ENCODE measurements at places on chromosomes 16 and 17. TPM values are rescaled to one million over a fixed set of nuclear protein-coding genes. Genes with fewer than 3 reads are reported as not detected.

DNA sequence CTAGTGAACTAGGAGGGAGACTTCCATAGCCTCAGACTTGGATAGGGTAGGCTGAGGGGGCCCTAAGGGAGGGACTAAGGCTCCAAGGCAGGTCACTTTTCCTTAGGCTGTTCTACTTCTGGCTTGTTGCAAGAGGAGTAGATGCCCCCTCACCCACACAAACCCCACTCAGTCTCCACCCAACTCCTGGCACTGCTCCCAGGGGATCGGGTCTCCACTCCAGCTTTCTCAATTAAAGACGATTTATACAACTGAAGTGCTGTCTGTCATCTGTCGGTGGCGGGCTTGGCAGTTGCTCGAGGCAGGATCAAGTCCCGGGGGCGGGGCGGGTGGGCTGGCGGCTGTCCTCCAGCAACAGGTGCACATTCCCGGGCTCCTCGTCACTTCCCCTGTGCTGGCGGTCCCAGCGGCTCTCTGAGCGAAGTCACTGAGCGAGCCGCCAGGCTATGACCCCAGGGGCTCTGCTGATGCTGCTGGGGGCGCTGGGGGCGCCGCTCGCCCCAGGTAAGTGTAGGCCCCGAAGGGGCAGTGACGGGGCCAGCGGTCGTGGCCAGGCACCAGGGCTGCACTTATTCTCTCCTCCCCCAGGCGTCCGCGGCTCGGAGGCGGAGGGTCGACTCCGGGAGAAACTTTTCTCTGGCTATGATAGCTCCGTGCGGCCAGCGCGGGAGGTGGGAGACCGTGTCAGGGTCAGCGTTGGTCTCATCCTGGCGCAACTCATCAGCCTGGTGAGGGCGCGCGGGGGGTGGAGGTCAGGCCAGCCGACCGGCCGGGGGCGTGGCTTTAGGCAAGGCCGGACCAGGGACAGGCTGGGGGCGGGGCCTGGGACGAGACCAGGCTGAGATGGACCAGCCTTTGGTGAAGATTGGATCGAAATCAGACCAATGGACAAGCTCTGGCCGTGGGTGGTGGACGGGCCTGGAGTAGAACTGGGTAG, at the start of gene CHRNB1:
Gene CHRNB1 (plus strand): TSS at position 380 of the 937 bp plus-strand sequence. CDS start 67 bp downstream, at position 447.
- DNase-seq = no peak

- no peak for DNase-seq
Observed at GRCh38 chr17:2283302-2283701, 20.3 kb downstream of the SMG6 start.

DNA sequence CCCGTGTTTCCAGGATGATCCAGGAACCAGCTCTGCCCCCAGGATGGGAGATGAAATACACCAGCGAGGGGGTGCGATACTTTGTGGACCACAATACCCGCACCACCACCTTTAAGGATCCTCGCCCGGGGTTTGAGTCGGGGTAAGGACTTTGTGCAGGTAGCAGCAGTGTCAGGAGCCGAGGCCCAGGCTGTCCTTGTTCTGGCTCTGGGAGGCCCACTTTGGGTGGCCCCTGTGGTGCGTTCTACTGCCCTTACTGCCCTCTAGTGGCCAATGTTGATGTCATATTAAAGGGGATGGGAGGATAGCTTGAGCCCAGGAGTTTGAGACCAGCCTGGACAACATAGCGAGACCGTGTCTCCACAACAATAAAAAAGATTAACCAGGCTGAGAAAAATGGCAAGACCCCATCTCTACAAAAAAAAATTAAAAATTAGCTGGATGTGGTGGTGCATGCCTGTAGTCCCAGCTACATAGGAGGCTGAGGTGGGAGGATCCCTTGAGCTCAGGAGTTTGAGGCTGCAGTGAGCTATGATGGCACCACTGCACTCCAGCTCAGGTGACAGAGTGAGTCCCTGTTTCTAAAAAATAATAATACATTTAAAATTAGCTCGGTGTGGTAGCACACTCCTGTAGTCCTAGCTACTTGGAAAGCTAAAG, 20.9 kb upstream of the CLEC18A start:
- DNase-seq = peak; percentile 57

GRCh38 chr17:66025551-66025950, 166.4 kb downstream of the CEP112 start:
- no peak for DNase-seq

GRCh38 chr16:85751698-85752501, 1.0 kb upstream of the C16orf74 start:
- no peak for DNase-seq

- no peak for DNase-seq
Observed at GRCh38 chr17:34899643-34900291, 61.5 kb downstream of the CCT6B start.

GRCh38 chr17:61464843-61465180, 12.6 kb downstream of the TBX4 start:
- no peak for DNase-seq

DNA sequence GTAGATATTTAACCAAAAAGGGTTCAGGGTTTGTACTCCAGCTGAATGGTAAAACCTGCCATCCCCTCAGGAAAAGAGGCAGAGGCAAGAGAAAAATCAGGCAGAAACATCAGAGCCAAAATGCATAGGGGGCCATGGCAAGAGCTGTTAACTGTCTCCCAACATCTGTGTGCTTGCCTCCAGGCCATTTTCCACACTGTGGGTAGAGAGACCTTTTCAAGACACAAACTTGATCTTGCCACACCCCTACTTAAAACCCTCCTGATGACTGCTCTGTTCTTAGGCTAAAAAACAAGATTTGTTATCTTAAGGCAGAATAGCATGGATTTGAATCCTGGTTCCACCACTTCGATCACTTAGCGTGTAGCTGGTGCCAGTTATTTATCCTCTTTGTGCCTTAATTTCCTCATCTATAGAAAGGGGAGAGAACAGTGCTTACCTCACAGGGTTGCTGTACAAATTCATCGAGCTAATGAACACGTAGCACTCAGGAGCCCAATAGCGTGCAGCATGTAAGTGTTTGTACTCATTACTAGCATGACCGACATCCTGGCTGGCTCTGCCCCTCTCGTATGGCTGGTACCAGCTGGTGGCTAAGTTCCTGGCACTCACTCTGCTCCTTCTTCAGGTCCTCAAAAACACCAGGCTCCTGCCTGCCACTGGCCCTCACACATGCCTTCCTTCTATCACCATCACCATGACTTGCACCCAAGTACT, 25.8 kb downstream of the STAT3 start:
- DNase-seq = no peak

DNA sequence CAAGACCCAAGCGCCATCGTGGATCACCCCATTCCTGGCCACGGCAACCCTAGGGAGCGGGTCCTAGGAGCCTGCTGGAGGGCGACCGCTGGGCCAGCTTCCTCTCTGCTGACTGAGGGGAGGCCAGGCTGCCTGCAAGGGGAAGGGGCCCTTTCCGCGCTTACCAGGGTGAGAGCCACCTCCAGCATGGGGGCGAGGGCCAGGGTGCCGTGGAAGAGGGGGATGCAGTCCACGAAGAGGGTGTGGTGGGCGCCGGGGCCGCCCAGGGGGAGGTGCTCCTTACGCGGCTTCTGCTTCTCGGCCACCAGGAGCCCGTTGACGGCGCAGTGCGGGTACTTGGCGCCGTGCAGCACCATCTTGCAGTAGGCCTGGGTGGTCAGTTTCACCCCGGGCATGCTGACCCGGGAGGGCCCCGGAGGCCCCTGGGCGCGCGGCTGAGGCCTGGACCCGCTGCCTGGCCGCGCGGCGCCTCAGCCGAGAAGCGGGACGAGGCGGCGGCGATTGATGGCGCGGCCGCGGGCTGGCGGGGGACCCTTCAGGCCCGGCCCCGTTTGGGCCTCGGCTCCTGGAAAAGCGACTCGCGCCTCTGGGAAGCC, 345 bp downstream of the EMC8 start:
- DNase-seq = no peak

GRCh38 chr17:48215583-48216139, 108.1 kb downstream of the SNX11 start:
- peak; percentile 53 for DNase-seq

- no peak for DNase-seq
Observed at GRCh38 chr17:77449908-77450741, 309.4 kb downstream of the SEC14L1 start.

DNA sequence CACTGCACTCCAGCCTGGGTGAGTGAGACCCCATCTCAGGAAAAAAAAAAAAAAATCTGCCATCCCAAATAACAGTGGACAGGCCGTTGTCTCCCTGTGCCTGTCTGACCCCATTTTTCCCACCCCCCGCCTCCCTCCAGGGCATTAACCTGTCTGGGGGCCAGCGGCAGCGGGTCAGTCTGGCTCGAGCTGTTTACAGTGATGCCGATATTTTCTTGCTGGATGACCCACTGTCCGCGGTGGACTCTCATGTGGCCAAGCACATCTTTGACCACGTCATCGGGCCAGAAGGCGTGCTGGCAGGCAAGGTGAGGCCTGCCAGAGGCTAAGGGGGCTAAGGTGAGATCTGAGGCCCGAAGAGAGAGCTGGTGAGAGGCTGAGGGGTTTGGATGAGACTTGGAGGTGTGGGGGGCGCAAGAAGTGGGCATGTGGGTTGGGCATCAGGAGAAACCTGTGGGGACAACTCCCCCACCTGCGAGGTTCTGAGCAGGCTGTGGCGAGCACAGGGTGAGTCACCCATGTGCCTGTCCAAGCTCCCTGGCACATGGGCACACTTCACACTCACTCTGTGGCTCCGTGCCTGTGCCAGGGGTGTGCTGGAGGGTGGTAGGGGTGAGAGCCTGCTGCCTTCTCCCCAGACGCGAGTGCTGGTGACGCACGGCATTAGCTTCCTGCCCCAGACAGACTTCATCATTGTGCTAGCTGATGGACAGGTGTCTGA, 34.7 kb downstream of the ANKRD40 start:
- no peak for DNase-seq

GRCh38 chr17:9170853-9171252, 149.5 kb downstream of the NTN1 start:
- DNase-seq = no peak

GRCh38 chr16:26593700-26594099, 473.0 kb upstream of the C16orf82 start:
- DNase-seq = no peak

DNA sequence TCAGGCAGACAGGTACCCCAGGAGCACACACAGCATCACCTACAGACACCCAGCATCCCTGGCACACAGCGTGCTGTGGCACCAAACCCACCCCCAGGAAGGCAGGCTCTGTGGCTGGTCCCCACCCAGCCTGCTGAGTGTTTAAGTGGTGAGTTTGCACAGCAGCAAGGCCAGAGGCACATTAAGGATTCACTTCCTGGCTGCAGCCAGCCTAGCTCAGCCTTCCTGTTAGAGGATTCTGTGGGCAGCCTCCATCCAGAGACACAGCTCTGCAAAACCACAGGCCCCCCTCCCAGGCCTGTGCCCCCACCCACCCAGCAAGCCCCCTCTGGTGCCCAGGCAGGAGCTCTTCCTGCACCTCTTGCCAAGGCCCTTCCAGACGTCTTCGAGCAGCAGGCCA, 36.1 kb upstream of the PHB1 start:
- no peak for DNase-seq

GRCh38 chr17:82647593-82648164, 565 bp downstream of the WDR45B start:
- DNase-seq = no peak

CDYL2 gene
- 8.3 TPM for polyA plus RNA-seq

IFI35 gene
- polyA plus RNA-seq = 8.8 TPM

WFIKKN1 gene
- 1.5 TPM for polyA plus RNA-seq

TBC1D3E gene
- polyA plus RNA-seq = not detected

KCNG4 gene
- polyA plus RNA-seq = 0.07 TPM

APOH gene
- not detected for polyA plus RNA-seq

HS3ST2 gene
- polyA plus RNA-seq = 0.48 TPM

CFAP97D1 gene
- 0.10 TPM for polyA plus RNA-seq

TBC1D3K gene
- polyA plus RNA-seq = 1.1 TPM

Measured in left kidney (tissue), 8 donors.